ENCODE measurements at places on chromosomes 5 and 9. TPM values are rescaled to one million over a fixed set of nuclear protein-coding genes. Genes with fewer than 3 reads are reported as not detected.
A peak's percentile ranks its signal among the peaks of the same experiment; 100 is the strongest.

The SCGB3A1 gene
- 1.6 TPM for total RNA-seq

The MUSK gene
- total RNA-seq = not detected

The GRXCR2 gene
- total RNA-seq = not detected

The INSL4 gene
- not detected for total RNA-seq

The TIGD6 gene
- 3.1 TPM for total RNA-seq

The TNC gene
- total RNA-seq = 1.4 TPM

The PCDHAC1 gene
- not detected for total RNA-seq

The CNTFR gene
- not detected for total RNA-seq

The PDLIM4 gene
- total RNA-seq = 0.39 TPM

The FOXD4 gene
- total RNA-seq = 0.22 TPM

The G3BP1 gene
- total RNA-seq = 371 TPM

- no peak overlapping the region for H3K27ac ChIP-seq
- no peak for DNase-seq
- no peak overlapping the region for H3K4me3 ChIP-seq
- H3K36me3 ChIP-seq = peaks cover 3% of the 10 kb centered on the region
- no peaks in the 10 kb centered on the region for H3K4me1 ChIP-seq
These were observed 31.1 kb downstream of the PPIP5K2 start for GRCh38 chr5:103151156-103151555.

DNA sequence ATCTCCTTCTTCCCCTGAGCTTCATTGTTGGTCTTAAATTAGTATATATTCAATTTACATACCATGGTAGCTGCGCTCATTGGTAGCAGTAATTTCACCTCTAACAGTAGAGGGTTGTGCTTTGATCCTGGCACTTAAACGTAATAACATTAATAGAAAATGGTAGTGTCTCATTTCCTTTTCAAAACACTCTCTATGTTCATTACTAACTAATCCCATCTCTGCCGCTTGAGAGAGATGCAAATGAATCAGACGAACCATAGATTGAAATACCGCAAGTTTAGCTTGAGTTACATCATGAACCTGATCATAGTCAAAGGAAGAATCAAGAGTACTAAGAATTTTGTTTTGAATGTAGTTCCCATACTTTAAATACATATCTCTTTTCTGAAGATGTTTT, 2.2 kb downstream of the THBS4 start:
- H3K4me3 ChIP-seq = no peak overlapping the region
- H3K36me3 ChIP-seq = no peaks in the 10 kb centered on the region
- no peak for DNase-seq
- H3K27ac ChIP-seq = no peak overlapping the region
- no peaks in the 10 kb centered on the region for H3K4me1 ChIP-seq

- H3K4me3 ChIP-seq = no peak overlapping the region
- H3K27ac ChIP-seq = no peak overlapping the region
- H3K4me1 ChIP-seq = no peaks in the 10 kb centered on the region
- DNase-seq = no peak
These were observed 23.6 kb downstream of the TICAM2 start for GRCh38 chr5:115578657-115579056.

- H3K36me3 ChIP-seq = no peaks in the 10 kb centered on the region
- H3K4me3 ChIP-seq = no peak overlapping the region
- H3K4me1 ChIP-seq = no peaks in the 10 kb centered on the region
- no peak overlapping the region for H3K27ac ChIP-seq
- no peak for DNase-seq
These were observed 163.4 kb downstream of the TLE4 start for GRCh38 chr9:79735023-79735779.

- no peak overlapping the region for H3K27ac ChIP-seq
- no peaks in the 10 kb centered on the region for H3K27me3 ChIP-seq
- peaks cover 16% of the 10 kb centered on the region for H3K36me3 ChIP-seq
- peaks cover 5% of the 10 kb centered on the region for H3K4me1 ChIP-seq
- DNase-seq = no peak
- no peak overlapping the region for H3K4me3 ChIP-seq
These were observed 48.9 kb downstream of the SAR1B start for GRCh38 chr5:134583766-134584165.

GRCh38 chr5:115543365-115544042, 1.1 kb downstream of the FEM1C start:
- H3K4me3 ChIP-seq = peak overlapping the region; percentile 74
- no peak for DNase-seq
- H3K27ac ChIP-seq = peak overlapping the region; percentile 91
- H3K36me3 ChIP-seq = peaks cover 4% of the 10 kb centered on the region

DNA sequence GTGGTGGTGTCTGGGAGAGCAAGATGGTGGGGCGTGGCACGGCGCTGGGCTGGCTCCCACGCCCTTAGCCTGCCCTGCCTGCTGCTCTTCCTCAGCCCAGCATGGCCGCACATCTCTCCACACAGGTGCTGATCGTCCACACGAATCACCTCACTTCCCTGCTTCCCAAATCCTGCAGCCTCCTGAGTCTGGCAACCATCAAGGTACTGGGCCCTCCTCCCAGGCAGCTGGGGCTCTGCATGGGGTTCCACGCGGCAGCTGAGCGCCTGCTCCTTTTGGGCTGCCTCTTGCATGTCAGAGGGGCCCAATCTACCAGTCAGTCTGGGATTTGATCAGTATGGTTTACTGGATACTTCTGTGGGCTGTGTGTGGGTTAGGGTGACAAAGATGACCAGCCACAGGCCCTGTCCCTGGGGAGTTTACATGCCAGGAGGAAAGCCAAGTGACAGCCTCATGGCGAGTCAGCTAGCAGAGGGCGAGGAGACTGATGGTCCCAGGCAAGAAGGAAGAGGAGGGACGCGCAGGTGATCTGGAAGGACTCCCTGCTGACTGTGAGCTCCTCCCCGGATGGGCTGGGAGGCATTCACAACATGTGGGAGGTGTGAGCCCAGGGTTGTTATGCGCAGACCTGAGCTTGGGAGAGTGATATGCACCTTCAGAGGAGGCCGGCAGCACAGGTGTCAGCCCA, 6.0 kb downstream of the LRSAM1 start:
- no peak overlapping the region for H3K27ac ChIP-seq
- H3K4me1 ChIP-seq = peaks cover 5% of the 10 kb centered on the region
- H3K27me3 ChIP-seq = no peaks in the 10 kb centered on the region
- no peak for DNase-seq
- H3K36me3 ChIP-seq = peaks cover 12% of the 10 kb centered on the region

DNA sequence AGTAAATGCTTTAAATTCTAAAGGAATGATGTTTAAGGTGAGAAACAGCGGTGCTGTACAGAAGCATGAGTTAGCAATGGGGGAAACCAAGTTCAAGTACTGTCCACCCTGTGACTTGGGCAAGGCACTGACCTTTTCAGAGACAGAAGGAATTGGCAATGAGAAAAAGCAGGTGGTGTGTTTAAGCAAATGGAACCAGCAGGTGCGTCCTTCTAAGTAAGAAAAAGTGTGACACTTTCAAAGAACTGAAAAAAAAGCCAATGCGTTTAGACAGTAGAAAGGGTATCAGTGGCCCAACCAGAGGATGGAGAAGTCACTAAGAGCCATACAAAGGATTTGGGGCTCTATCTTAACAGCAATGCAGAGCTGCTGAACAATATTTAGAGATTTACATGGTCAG, 250.6 kb downstream of the PAPPA start:
- H3K27ac ChIP-seq = no peak overlapping the region
- no peak overlapping the region for H3K4me3 ChIP-seq
- H3K36me3 ChIP-seq = no peaks in the 10 kb centered on the region
- no peaks in the 10 kb centered on the region for H3K4me1 ChIP-seq

- H3K36me3 ChIP-seq = no peaks in the 10 kb centered on the region
- no peaks in the 10 kb centered on the region for H3K27me3 ChIP-seq
- H3K4me3 ChIP-seq = no peak overlapping the region
- no peaks in the 10 kb centered on the region for H3K4me1 ChIP-seq
These were observed 130.0 kb upstream of the DMRTA1 start for GRCh38 chr9:22316645-22317044.

- H3K4me3 ChIP-seq = no peak overlapping the region
- peaks cover 21% of the 10 kb centered on the region for H3K4me1 ChIP-seq
- DNase-seq = no peak
These were observed 6.2 kb downstream of the OXCT1 start for GRCh38 chr5:41863871-41864486.

DNA sequence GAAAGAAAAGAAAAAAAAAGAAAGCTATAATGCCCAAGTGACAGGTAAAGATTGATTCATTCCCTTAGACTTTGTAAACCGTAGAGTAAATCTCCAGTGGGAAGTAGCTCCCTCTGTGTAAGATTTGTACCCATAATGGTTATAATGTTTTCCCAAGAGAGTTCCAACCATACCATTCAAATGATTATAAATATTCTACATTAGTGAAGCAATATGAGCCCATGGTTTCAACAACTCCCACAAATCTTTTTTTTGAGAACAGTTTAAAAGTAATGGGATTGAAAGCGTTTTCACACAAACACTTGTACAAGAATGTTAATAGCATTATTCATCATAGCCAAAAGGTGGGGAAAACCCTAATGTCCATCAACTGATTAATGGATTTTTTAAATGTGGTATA, 58.0 kb downstream of the GRAMD2B start:
- H3K27ac ChIP-seq = no peak overlapping the region
- H3K4me1 ChIP-seq = no peaks in the 10 kb centered on the region
- no peaks in the 10 kb centered on the region for H3K27me3 ChIP-seq
- no peak overlapping the region for H3K4me3 ChIP-seq
- no peak for DNase-seq

GRCh38 chr5:74393943-74394342, 246.6 kb downstream of the ENC1 start:
- H3K4me3 ChIP-seq = no peak overlapping the region
- H3K27ac ChIP-seq = no peak overlapping the region
- no peaks in the 10 kb centered on the region for H3K4me1 ChIP-seq

- no peak for DNase-seq
- no peaks in the 10 kb centered on the region for H3K4me1 ChIP-seq
- no peaks in the 10 kb centered on the region for H3K36me3 ChIP-seq
These were observed 174.5 kb upstream of the MAP3K1 start for GRCh38 chr5:56640763-56641406.
